ENCODE measurements at places on chromosomes 3 and 15. TPM values are rescaled to one million over a fixed set of nuclear protein-coding genes. Genes with fewer than 3 reads are reported as not detected.

C3orf22 gene
- total RNA-seq = not detected

RAMAC gene
- 17.2 TPM for total RNA-seq

SLC12A1 gene
- total RNA-seq = not detected

CNTN4 gene
- 8.8 TPM for total RNA-seq

DNAH12 gene
- total RNA-seq = 0.39 TPM

GOLGA6L10 gene
- total RNA-seq = 0.71 TPM

CSPG5 gene
- total RNA-seq = not detected

CADM2 gene
- total RNA-seq = 11.6 TPM

CLDN16 gene
- total RNA-seq = not detected

TMEM207 gene
- not detected for total RNA-seq

TM6SF1 gene
- total RNA-seq = 6.9 TPM

CTXN2 gene
- total RNA-seq = not detected

OSBPL10 gene
- total RNA-seq = 6.3 TPM

CCDC80 gene
- 197 TPM for total RNA-seq

P2RY1 gene
- 2.2 TPM for total RNA-seq

SIDT1 gene
- total RNA-seq = 1.3 TPM

GOLGA6D gene
- total RNA-seq = not detected

TBC1D5 gene
- total RNA-seq = 54.0 TPM

FGF12 gene
- 10.2 TPM for total RNA-seq

ACP3 gene
- total RNA-seq = 2.1 TPM

UBAP1L gene
- total RNA-seq = 7.5 TPM

NEK10 gene
- 0.58 TPM for total RNA-seq

ANKUB1 gene
- not detected for total RNA-seq

RNF168 gene
- 22.4 TPM for total RNA-seq

GP5 gene
- total RNA-seq = not detected

OR5K1 gene
- total RNA-seq = not detected

DAZL gene
- not detected for total RNA-seq

CHRM5 gene
- not detected for total RNA-seq

CHAC1 gene
- total RNA-seq = 3.6 TPM

SEMA3B gene
- 44.2 TPM for total RNA-seq

ULK4 gene
- 15.4 TPM for total RNA-seq

ADAMTS9 gene
- 45.3 TPM for total RNA-seq

PRSS50 gene
- total RNA-seq = 0.32 TPM

ACKR2 gene
- 15.9 TPM for total RNA-seq

KCNMB3 gene
- 3.3 TPM for total RNA-seq

TM4SF1 gene
- total RNA-seq = 79.9 TPM

GOLGA6B gene
- not detected for total RNA-seq

CASR gene
- total RNA-seq = 0.19 TPM

RAP2B gene
- 11.2 TPM for total RNA-seq

SLC2A2 gene
- not detected for total RNA-seq

WDR6 gene
- 77.2 TPM for total RNA-seq

ROPN1B gene
- total RNA-seq = not detected

LEKR1 gene
- total RNA-seq = 0.33 TPM

CELSR3 gene
- total RNA-seq = 0.42 TPM

STAB1 gene
- 121 TPM for total RNA-seq

C3orf38 gene
- 18.9 TPM for total RNA-seq

ACTRT3 gene
- total RNA-seq = 4.2 TPM

FAIM gene
- 9.4 TPM for total RNA-seq

ABHD10 gene
- 12.3 TPM for total RNA-seq

RYR3 gene
- 5.0 TPM for total RNA-seq

XCR1 gene
- 0.17 TPM for total RNA-seq

C3orf52 gene
- 1.7 TPM for total RNA-seq

GOLGA8K gene
- total RNA-seq = not detected

CELF6 gene
- 2.0 TPM for total RNA-seq

PLIN1 gene
- total RNA-seq = 5.8 TPM

ZNF774 gene
- 1.7 TPM for total RNA-seq

C3orf70 gene
- 33.1 TPM for total RNA-seq

CHRNA3 gene
- 3.3 TPM for total RNA-seq

CCK gene
- total RNA-seq = 4.6 TPM

Measured in esophagus muscularis mucosa (tissue), 4 donors.